ENCODE measurements at places on chromosomes 5 and 9.

GRCh38 chr5:352639-353611 is 31.4 kb downstream of the AHRR start:
- DNase-seq, result no peak

GRCh38 chr9:97638666-97639065 is 5.0 kb downstream of the NCBP1 start:
- no peak for DNase-seq

DNA sequence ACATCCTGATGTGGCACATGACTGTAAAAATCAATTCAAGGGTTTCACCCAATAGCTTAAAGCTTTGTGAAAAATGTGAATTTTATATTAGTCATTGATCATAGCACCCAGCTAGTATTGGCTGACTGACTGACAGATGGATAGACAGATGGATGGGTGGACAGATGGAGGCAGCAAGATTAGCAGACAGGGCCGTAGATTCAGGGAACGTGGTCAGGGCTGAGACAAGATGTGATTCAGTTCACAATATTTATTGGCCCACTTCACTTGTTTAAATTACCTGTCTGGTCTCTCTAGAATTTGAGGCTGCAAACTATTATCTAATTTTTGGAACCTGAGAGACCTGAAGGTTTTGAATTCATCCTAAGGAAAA is 12.0 kb upstream of the PCSK5 start:
- DNase-seq, result no peak

GRCh38 chr5:141657937-141658545 is 6.8 kb upstream of the FCHSD1 start:
- no peak for DNase-seq

DNA sequence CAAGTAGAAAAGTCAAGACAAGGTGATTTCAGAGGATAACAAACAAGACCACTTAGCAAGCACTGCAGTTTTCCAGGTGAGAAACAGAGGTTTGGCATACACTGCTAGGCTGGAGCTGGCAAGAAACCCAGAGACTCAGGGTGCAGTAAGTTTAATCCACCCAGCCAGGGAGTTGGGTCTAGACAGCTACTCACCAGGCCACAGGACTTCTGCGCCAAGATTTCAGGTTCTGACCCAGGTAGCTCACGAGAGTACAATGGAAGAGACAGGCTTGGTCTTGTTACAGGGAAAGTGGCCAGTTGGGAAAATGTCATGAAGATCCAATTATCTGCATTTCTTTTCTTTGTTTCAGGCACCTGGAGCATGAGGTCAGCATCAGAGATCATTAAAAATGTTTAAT is 9.8 kb downstream of the SMIM23 start:
- no peak for DNase-seq

DNA sequence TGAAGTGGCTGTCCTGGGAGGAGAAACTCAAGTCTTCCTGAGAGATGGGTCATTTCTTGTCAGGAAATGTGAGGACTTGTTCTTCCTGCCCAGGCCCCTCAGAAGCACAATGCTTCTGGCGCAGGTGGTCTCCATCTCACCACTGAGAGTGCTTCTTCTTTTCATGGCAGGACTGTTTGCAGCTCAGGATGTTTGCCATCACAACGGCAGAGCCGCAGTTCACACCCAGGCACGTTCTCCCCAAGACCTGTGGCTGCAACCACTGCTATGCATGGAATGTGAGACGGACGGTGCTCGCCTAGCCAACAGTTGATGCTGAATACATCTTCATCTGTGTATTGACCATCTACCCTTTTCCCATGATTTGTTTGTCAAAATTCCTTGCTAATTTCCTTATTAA is 216.3 kb downstream of the GADD45G start:
- DNase-seq, result no peak

- no peak for DNase-seq
These were observed 586 bp downstream of the HMGXB3 start for GRCh38 chr5:150000990-150001659.

- no peak for DNase-seq
These were observed 53.4 kb downstream of the LRRC70 start for GRCh38 chr5:62631909-62632580.
